ENCODE measurements at places on chromosomes 7 and 10.
A peak's percentile ranks its signal among the peaks of the same experiment; 100 is the strongest.

GRCh38 chr7:155758348-155758747 lies 53.9 kb downstream of the SHH start:
- DNase-seq = no peak

DNA sequence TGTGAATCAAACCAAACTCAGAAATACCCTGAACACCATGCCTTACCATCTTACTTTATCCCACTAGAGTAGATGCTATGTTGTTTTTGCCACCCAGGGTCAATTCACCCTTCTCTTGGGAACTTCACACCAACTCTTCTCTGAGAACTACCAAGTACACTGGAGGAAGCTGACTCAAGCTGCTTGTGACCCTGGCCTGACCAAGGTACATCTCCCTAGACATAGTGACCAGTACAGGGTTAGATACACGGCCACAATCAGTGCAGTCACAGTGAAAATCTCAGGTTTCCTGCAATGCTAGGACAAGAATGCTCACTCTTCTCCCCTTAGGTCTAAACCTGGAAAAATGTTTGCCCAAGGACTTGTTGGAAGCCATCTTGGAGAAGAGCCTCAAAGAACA lies 31.8 kb downstream of the EZH2 start:
- DNase-seq = no peak

DNA sequence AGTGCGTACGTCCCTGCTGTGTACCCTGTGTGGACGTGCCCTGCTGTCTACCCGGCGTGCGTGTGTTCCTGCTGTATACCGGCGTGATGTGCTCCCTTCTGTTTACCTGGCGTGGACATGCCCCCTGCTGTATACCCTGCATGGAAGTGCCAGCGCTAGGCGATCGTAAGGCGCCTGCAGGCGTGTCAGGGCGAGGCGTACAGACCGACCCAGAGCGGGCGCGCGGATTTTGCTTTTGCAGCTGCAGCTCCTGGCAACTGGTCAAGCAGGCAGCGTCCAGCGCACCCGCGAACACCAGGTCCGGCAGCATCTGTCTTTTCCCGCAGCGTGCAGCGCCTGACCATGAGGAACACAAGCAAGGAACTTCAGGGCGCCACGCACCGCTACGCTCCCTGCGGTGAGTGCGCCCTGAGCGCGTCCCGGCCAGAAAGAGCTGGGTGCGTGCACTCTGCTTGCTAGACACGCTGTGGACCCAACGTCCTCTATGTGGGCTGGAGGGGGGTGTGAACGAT lies 680 bp downstream of the C7orf57 start:
- DNase-seq = no peak

- DNase-seq = no peak
Measured at GRCh38 chr7:10708447-10708846, 265.2 kb upstream of the PHF14 start.

DNA sequence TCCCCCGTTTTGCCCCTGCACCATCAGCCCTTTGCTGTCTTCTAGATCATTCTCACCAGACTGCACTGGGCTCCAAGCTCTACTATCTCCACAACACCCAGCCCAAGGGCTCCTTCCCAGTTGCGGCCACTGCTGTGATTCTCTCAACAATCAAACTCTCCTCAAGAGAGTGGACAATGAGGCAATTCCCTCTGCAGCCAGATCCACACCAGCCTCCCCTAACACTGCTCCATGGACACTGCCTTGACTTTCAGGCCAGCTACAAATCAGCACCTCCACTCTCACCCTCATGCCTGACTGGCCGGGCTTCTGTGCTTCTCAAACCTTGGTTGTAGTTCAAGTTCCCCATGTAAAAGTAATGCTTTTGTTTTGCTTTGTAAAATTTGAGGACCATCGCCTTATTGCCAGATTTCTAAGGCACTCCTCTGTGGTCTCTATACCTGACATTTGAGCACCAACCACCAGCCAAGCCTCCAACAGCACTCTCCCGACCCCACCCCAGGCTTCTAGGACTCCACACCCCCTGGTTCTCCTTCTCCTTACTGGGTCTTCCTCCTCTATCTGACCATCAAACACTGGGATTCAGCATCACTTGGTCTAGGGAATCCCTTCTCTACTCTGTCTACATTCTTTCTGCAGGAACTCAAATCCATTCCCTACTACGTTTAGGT lies 45.4 kb downstream of the PPIF start:
- DNase-seq = no peak

DNA sequence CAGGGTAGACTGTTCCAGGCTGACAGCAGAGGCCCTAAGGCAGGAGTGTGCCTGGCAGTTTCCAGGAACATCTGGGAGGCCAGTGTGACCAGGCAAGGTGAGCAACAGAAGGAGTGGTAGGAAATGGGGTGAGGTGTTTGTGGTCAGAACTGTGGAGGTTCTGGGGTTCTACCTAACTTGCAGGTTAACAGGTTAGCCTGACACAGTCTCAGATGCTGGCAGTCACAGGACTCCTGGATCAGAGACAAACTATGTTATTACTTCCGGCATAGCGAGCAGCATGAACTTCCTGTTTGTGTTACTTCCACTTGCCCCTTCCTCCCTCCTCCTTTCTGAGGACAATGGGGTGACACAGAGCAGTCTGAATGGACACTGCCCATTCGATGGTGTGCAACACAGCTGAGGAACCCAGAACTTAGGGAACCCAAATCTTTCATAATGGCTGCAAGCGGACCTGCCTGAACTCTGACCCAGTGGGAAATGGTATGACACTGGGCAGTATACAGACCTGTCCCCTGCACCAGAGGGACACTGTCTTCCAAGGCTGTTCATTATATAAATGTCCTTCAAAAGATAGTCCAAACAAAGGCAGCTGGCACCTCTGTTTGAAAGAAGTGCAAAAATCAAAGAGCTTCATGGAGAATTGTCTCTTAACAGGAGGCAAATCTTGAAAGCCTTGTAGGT lies 3.9 kb upstream of the SAR1A start:
- peak; percentile 24 for DNase-seq

GRCh38 chr10:60480865-60481563 lies 91.3 kb upstream of the ANK3 start:
- DNase-seq = no peak

GRCh38 chr10:130863044-130863443 lies 448.5 kb downstream of the TCERG1L start:
- DNase-seq = no peak

DNA sequence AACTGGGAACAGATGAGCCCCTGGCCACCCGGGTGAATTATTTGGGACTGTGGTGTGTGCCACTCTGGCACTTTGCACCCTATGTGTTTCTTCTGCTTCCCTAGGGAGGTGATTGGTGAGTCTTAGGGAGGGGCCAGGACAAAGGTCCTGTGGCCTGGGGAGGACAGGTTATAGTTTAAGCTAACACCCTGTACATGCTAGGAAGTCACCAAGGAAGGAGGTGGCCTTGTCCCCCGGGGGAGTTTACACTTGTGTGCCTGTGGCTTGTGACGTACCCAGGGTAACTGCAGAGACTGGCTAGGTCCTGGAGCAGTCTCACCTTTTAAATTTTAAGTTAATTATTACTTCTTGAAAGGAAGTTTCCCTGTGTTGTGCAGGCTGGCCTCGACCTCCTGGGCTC lies 196.2 kb downstream of the BAMBI start:
- no peak for DNase-seq

GRCh38 chr10:100631192-100631591 lies 95.4 kb downstream of the HIF1AN start:
- no peak for DNase-seq

GRCh38 chr7:151389768-151390597 lies 19.9 kb downstream of the WDR86 start:
- no peak for DNase-seq

DNA sequence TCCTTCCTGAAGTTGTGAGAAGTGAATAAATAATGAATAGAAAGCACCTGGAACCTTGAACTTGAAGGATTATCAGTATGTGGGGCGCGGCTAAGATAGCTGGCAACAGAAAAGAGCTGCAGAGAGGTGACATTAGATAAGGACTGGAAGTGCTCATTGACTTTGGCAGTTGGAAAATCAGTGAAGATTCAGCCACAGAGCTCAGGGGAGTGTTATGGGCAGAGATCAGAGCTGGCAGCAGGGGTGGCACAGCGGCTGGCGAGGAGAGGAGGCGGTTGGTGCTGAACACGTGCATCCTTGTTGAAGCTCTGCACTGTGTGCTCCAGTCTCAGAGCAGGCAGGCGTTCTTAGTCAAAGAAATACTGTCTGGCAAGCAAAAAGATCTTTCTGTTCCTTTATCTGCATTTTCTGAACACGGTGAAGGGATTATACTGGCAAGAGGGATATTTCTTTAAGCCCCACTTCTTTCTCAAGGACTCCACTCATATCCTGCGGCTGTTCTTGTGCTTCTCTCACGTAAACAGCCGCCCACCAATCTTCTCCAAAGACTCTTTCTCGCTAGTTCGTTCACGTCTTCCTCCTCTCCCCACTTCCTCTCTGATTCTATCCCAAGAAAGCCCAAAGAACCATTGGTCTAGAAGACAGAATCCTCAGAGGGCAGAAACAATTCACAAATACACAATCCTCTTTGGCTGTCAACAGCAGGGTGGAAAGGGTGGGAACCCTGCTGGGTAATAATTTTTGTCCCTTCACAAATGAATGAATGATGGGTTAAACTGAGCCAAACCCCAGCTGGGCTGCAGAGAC lies 38.6 kb upstream of the ADD3 start:
- no peak for DNase-seq

DNA sequence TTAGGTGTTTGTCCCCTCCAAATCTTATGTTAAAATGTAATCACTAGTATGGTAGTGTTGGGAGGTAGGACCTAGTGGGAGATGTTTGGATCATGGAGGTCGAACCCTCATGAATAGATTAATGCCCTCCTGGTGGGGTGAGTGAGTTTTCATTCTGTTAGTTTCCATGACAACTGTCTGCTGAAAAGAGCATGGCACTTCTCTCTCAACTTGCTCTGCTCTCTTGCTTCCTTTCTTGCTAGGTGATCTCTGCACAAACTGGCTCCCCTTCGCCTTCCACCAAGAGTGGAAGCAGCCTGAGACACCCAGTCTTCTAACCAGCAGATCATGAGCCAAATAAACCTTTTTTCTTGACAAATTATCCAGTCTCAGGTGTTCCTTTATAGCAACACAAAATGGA lies 853.9 kb downstream of the SORCS1 start:
- no peak for DNase-seq

DNA sequence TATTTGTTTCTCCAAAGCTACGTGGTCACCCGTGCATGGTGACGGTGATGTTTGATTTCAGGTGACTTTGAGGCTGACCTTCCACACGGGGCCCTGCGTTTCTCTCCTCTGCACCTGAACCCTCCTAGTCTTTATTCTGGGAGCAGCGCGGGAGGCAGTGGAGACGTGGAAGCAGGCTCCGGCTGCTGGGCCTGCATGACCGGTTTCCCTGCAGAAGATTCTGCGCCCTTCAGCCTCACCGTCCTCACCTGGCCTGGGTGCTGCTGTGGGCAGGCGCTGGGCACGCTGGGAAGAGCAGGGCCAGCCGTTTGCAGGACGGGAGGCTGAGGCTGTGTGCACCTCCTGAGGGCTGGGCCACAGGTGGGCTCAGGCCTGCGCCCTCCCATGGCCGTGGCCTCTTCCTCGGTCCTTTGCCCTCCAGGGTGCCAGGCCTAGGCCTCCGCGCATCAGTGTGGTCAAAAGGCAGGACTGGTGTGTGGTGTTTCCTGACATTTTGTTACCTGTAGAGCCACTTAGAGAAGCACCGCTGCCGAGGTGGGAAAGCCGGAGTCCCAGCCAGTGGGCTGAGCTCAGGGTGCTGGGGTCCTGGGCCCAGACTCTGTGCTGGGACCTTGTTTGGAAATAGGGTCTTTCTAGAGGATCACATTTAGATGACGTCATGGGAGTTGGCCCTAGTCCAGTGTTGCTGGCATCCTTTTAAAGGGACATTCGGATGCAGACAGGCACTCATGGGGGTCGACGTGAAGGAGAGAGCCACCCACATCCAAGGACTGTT lies 478.3 kb downstream of the DNAJB6 start:
- DNase-seq = no peak

DNA sequence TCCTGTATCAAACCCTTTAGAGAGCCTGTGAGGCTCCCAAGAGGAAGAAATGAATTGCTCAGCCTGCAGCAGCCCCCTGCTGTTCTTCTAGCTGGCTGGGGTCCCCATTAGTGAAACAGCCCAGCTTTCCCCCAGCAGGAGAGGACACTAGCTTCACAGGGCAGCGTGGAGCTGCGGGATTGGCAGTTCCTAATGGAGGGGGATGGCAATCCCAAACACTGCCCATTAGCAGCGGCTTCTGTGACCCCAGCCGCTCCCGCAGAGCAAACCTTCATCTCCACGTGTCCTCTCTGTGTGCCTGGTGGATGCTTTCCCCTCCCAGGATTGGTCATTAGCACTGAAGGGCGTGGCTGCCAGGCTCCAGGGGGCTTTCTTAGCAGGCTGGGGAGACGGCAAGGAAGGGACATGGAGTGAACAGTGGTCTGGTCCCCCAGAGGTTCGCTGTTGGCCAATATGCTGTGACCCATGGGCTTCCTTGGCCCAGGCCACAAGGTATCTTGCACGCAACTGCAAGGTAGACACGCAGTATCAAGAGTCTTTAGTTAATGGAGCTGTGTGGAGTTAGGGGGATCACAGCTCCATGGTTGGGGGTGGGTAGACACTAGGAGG lies 322.5 kb upstream of the ZMIZ1 start:
- no peak for DNase-seq

- no peak for DNase-seq
Measured at GRCh38 chr10:113802997-113803396, 50.9 kb downstream of the DCLRE1A start.

- no peak for DNase-seq
Measured at GRCh38 chr7:25256333-25256819, 28.1 kb upstream of the NPVF start.

DNA sequence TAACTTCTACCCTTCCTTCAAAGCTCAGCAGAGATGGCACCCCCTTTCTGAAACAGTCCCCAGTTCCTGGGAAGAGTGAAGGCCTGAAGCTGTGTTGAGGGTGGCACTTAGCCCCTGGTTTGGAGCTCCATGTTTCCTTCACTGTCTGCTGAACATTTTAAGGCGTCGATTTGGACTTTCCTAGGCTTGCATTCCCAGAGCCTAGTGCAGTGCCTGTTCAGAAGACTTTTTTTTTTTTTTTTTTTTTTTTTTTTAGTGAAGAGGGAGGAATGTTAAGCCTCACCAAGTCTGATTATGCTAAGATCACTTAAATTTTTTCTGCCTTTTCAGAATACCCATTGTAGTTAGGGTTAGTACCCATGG lies 97.0 kb downstream of the PFKFB3 start:
- no peak for DNase-seq

DNA sequence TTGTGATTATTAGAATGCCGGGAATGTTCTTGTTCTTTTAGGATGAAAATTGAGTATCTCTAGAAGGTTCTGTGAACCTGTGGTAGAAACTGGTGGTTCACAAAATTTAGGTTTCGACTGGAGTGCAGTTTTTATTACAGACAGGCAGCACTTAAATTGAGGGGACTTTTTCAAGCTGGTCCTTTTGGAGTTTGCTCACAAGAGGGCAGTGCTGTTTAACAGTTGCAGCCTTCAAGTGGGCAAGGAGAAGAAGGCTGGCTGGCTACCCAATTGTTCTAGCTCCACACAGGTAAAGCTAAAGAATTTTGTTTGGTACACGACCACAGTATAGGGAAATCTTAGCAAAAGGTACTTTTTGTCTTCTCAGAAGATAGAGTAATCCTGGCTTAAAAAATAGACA lies 233.6 kb downstream of the SNX13 start:
- peak; percentile 5 for DNase-seq

- no peak for DNase-seq
Measured at GRCh38 chr10:33263453-33263852, 71.0 kb downstream of the NRP1 start.

GRCh38 chr10:11170993-11171851 lies 153.6 kb downstream of the CELF2 start:
- DNase-seq = peak; percentile 60
